ENCODE measurements at places on chromosomes 13 and 19.

GRCh38 chr19:48970923-48971395 is 5.8 kb downstream of the FTL start:
- no peak for DNase-seq

- DNase-seq = no peak
Observed at GRCh38 chr19:42290523-42291434, 11.2 kb upstream of the PRR19 start.

GRCh38 chr19:10835754-10836478 is at the start of gene TMED1:
Gene TMED1 (minus strand): TSS chr19:10836212. CDS start chr19:10836191, 21 bp downstream.
- peak; percentile 100 for DNase-seq

DNA sequence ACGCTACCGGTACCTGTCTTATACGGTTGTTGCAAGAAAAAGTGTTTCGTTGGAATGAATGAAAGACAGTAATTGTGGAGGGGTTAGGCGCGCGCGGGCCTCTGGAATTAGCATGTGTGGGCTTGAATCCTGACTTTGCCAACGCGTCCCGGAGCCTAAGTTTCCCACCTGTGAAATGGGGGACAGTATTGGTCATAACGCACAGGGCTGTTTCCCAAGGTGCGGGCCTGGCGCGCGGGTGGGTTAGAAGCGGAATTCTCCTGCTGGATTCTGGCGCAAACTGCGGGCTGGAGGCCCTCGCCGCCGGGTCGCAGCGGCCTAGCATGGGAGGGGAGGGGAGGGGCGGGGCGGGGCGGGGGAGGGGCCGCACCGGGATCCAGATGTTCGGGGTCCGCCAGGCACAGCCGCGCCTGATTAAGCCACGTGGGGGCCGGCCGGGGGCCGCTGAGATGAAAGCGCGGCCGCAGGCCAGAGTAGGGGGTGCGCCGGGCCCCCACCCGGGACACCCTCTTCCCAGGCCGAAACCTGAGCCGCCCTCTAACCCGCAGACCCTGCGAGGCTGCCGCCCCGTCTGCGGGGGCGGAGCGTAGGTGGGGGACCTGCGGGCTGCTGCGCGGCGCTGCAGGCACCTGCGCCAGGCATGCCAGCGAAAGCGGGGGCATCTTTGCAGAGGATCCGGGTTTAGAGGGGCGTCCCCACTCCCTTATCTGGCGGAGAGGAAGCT is 1.2 kb upstream of the TMEM59L start:
- peak; percentile 81 for DNase-seq

- no peak for DNase-seq
Observed at GRCh38 chr19:50695251-50696093, 24.1 kb downstream of the SHANK1 start.
